ENCODE measurements at places on chromosomes 12 and 14.

DNA sequence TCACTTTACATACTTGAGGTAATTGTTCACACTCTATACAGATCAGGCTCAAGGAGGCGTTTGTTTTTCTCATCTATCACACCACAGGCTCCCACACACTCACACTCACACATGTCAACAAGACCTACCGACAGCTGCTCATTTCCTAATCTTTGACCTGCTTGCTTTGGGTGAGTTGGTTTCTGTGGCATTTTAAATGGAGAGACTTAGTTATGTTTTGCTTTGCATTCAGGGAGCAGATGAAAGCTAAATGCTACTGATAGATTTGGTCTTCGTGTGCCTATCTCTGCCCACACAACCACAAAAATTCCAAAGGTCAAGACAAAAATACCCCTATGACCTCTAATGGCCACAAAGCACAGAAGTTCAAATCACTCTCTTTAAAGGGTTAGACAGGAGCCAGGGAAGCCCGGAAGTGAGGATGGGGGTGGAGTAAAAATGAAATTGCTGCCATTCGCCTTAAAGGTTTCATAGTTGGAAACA, 203.5 kb upstream of the G2E3 start:
- DNase-seq, result peak; percentile 4

DNA sequence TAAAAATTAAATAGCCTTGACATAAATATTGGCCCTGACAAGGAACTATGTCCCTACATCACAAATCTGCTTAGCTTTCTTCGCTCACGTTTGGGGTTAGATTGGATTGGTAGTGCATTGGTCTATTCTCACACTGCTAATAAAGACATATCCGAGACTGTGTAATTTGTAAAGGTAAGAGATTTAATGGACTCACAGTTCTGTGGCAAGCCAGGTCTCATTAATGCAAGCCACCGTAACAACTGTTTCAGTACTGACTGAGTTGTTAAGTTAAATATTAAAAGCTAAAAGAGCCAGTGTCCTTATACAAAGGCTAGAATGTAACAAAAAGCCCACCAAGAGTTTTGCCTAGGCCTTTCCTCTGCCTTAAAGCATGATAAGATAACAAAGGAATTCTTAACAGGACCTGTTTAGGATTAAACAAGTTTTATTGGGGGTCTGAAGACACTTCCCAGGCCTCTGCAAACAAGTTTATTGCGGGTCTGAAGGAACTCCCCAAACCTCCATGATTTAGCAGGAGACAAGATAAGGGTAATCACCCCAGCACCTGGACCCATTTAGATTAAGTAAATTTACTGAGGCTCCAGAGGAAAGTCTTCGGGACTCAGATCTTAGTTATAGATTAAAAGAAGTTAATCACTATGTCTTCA, 88.2 kb upstream of the PTGDR start:
- DNase-seq, result no peak

GRCh38 chr12:94969424-94969823, 34.1 kb downstream of the NDUFA12 start:
- no peak for DNase-seq

DNA sequence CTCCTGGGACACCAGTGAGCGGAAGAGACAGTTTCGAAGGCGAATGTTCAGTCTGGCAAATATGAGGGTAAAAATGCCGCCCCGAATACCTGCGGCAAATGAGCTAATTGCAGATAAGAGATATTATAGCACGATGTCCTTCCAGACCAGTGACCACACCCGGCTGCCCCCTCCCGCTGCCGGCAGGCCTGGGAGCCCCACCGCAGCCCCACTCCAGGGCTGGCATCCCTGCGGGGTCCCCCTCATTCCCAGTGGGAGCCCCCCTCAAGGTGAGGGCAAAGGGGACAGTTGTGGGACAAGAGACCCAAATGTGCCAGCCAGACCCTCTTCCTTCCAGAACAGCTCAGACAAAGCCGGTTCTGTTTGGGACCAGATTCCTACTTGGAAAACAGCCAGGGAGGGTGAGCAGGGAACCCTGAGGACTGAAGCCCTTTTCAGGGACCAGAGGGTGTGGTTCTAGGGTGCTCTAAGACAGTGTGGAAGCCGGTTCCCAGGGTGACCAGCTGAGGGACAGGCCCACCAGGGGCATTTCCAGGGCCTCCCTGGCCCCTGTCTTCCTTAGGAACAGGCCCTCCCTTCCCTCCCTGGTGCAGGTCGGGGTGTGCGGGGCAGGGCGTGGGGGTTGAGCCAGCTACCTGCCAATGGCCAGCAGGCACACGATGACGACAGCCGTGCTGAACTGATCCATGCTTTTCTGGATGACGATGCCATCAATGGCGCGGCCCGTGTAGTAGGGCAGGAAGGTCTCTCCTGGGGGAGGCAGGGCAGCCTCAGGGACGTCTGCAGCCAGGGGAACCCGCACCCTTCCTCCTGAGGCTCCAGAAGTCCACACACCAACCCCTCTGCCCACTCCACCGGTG, 16.2 kb downstream of the ABCB9 start:
- DNase-seq, result no peak

- DNase-seq, result no peak
Measured at GRCh38 chr12:15253990-15254389, 32.8 kb upstream of the RERG start.

DNA sequence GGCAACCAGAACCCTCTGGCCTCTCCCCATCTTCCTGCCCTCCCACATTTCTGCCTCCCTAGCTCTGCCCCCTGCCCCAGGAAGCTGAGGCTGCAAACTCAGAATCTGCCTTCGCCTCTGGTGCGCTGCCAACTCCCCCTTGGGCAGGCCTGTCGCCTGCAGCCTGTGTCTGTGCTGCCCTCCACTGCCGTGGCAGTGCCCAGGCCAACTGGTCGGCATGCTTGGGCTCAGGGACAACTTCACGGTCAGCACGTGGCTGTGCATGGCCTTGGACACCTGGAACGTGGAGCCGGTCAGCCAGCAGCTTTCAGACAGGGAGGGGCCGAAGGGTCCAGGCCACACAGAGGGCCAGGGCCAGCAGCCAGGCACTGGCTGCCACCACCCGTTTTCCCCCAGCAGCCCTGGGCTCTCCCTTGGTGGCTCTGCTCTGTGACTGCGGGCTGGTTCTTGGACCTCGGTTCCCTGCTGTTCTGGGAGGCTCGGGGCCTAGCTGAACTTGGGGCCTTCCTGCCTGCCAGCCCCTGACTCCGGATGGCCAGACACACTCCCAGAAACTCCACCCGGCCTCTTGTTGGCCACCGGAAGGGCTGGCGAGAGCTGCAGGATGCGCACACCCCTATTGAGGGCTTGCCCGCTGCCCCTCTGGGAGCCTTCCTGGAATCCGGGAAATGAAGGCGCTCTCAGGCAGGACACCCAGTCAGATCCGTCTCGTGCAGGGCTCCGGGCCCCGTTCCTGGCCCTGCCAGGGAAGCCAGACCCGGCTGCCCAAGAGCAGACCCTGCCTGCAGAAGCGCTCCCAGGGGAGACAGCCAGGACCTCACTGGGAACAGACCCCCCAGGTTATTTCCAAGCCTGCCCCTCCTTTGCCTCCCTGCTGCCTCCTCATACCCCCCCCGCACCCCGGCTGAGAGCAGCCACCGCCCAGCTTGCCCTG, 34.2 kb upstream of the PPP1R13B start:
- DNase-seq, result no peak

Measured in RPMI7951 (cell line).